ENCODE measurements at places on chromosomes 13 and 19. TPM values are rescaled to one million over a fixed set of nuclear protein-coding genes. Genes with fewer than 3 reads are reported as not detected.

Gene EPS8L1
- polyA plus RNA-seq = 8.9 TPM

DNA sequence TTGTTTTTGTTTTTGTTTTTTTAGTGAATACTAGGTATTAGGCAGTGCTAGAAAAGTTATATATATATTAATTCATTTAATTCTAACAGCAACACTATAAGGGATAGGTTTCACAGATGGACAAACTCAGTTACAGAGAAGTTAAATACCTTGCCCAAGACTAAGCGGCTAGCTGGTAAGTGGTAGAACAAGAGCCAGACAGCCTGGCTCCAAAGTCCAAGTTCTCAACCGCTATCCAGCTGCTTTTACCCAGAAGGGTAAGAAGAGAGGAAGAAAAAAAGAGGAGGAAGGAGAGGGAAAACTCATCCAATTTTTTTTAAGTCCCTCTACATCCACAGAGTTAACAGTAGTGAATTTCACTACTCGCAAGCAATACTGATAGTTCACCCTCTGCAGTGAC is 217.0 kb downstream of the SPRY2 start:
- DNase-seq = no peak

DNA sequence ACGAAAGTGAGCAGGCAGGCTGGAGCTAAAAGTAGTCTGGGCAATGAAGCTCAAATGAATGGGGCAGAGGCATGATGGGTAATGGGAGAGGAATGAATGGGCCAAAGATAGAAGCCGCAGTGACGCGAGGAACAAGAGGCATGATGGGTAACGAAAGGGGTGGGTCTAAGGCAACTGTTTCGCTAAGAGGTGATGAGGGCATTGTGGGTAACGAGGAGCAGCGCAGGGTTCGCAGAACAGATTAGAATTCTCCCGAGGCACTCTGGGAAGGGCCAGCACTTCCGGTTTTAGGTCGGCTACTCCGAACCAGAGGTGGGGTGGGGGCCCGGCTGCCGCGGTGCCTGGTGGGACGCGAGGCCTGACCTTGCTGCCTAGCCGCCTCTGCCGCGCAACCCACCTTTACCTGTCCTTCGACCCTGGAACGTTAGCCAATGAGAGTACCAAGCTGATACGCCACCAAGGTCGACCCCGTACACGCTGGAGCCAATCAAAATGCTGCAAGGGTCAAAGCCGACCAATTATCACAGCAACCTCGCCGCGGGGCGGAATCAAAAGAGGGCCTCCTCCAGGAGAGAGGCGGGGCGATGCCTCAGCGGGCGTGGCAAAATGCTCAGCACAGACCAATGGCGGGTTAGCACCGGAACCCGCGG is 563 bp upstream of the TOMM40 start:
- peak; percentile 100 for DNase-seq

- no peak for DNase-seq
Observed at GRCh38 chr13:42364613-42365000, 92.7 kb downstream of the AKAP11 start.

- no peak for DNase-seq
Observed at GRCh38 chr19:35098413-35099049, 17.1 kb upstream of the FXYD3 start.

GRCh38 chr19:31096062-31096830 is 253.0 kb downstream of the TSHZ3 start:
- no peak for DNase-seq

Gene ETFB
- 38.9 TPM for polyA plus RNA-seq

Gene APOC4
- polyA plus RNA-seq = not detected

Gene TRIM13
- 29.6 TPM for polyA plus RNA-seq

GRCh38 chr19:6273701-6274601 is 5.8 kb downstream of the MLLT1 start:
- DNase-seq = no peak

DNA sequence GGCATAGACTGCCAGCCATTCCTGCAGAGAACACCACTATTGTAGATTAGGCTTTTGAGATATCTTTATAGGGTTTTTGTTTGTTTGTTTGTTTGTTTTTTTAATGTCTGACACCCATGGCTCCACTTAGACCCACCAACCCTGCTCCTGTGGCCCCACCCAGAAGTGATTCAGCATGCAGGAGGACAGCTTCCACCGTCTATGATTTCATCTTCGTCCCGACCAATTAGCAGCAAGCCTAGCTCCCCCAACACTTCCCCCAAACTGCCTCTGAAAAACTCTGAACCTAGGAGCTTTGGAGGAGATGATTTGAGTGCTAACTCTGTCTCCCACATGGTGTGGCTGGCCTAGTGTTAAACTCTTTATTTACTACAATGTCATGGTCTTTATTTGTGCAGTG is 108.3 kb upstream of the RXFP2 start:
- DNase-seq = no peak

- peak; percentile 76 for DNase-seq
Observed at GRCh38 chr19:37007587-37008220, 70.5 kb upstream of the ZNF420 start.

Measured in muscle of arm (tissue), 14 donors.